Dorsolateral prefrontal cortex (tissue), 122 donors: ENCODE measurements at places on chromosomes 12 and 14.

GRCh38 chr14:95482627-95483308 is 33.7 kb downstream of the SYNE3 start:
- DNase-seq = no peak

- no peak for DNase-seq
Observed at GRCh38 chr12:91140026-91140931, 29.0 kb upstream of the LUM start.

- no peak for DNase-seq
Observed at GRCh38 chr12:124168016-124168786, 126.7 kb upstream of the RFLNA start.

DNA sequence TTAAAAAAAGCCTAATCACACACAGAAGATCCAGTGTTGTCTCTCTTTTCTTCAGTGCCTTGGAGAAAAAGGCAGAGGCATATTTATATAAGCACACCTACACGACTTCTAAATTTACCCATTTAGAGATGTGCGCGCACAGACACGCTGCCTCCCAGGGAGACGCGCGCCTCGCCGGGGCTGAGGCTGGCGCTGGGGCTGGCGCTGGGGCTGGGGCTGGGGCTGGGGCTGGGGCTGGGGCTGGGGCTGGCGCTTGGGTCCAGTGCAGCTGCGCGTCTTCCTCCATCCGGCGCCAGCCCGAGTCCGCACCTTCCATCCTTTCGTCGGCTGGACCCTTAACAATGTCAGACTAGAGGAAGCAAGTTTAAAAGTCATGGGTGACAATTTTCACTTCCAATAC is 118.4 kb upstream of the ARID2 start:
- DNase-seq = peak; percentile 47

GRCh38 chr14:34059037-34059924 is 108.4 kb upstream of the EGLN3 start:
- DNase-seq = no peak

DNA sequence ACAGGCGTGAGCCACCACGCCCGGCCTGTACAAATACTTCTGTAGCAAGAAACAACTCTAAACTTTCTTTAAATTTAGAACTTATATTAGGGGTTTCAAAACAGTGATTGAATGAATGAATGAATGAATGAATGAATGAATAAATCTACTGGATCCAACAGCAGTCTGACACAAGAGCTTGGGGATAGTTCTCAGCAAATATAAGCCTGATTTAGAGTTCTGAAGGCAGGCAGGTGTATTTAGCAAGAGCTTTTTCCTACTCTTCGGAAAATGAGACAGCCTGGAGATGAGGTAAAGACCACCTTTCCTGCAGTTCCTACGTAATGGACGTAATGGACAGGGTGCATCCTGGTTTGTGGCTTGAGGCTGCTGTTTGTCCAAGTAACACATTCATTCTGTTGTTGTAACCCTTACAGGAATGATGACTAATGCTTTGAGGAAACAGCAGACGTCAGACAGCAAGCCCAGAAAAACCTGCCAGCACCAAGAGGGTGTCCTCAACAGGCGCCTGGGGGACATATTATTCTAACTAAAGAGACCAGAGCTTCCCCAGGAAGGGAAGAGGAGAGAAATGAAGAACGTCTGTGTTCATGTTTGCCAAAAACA is 277.4 kb upstream of the SOX5 start:
- DNase-seq = peak; percentile 16

- no peak for DNase-seq
Observed at GRCh38 chr14:50823051-50823761, 7.8 kb downstream of the NIN start.

GRCh38 chr12:10142976-10143589 is 13.1 kb upstream of the CLEC7A start:
- DNase-seq = no peak

DNA sequence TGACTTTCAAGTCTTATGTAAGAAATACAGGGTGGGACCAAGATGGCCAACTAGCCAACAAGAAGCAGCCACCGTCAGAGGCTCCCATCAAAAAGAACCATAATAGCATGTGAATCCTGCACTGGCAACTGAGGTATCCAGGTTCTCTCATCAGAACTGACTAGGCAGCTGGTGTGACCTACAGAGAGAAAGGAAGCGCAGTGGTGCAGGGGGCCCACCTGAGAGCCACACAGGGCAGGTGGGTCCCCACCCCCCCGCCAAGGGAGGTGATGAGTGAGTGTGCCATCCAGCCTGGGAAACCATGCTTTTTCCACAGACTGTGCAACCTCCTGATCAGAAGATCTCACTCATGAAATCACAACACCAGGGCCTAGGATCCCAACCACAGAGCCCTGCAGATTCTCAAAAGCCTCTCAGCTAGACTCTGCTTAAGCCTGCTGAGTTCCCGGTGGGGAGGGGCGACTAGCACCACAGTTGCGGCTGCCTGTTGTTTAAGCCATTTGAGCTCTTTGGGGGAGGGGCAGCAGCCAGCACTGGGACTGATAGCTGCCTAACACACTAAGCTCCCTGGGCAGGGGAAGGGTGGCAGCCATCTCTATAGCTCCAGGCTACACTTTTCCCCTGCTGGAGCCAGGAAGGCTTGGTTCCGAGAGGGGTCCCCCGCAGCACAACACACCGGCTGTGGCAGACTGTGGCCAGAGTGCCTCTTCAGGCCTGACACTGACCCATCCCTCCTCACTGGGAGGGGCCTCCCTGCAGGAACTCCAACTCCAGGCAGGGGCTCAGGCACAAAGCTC is 75.3 kb downstream of the GARIN6 start:
- no peak for DNase-seq

DNA sequence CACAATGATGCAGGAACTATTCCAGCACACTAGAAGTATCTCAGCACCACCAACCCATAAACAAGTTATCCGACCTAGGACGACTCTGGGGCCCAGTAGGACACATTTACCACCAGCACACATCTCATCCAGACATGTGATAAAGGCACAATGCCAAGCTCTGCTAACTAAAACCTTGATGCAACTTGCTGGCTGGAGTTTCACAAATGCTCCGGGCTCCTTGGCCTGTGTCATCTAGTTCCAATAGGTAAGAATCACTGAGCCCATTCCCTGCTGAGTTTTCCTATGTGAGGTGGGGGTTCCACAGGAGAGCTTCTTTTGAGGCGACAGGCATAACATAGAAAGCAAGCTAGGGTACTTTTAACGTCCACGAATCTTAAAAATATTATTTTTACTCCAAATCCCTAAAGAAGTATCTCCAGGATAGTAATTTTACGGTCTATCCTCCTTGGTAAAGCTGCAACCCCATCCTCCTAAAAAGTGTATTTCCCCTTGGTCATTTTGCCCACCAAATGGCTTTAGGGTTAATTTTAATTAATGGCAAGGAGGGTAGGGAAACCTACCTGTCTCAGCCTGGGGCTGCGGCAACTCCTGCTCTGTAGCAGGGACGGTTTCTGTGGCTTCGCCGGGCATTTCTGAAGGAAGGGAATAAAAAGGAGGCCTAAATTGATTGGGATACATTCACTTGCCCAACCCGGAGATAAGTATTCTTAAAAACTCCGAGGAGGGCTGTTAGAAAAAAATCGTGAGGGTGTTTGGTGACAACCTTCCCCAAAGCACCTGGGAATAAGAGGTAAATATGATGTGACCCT is 1.0 kb downstream of the NACA start:
- DNase-seq = no peak

GRCh38 chr12:118319627-118320026 is 53.1 kb downstream of the TAOK3 start:
- no peak for DNase-seq

- no peak for DNase-seq
Observed at GRCh38 chr14:61643555-61643954, 51.8 kb upstream of the HIF1A start.

DNA sequence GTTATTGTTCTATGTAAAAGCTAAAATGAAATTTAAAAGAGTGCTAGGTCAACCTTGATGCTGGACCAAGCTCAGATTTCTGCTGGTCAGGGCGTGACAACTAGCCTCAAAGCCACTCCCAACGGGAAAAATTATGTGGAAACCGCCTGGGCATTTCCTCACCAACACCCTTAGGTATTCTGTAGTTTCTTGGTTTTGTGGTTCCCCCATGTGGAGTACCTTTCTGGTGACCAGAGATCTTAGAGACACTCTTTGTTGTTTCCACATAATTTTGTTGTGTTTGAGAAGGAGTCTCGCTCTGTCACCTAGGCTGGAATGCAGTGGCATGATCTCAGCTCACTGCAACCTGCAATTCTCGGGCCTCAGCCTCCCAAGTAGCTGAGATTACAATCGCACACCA is 119.9 kb downstream of the DENND5B start:
- DNase-seq = no peak

GRCh38 chr14:68631394-68632053 is 161.3 kb downstream of the ZFP36L1 start:
- no peak for DNase-seq

GRCh38 chr14:68039593-68039992 is 220.0 kb downstream of the RAD51B start:
- no peak for DNase-seq

- no peak for DNase-seq
Observed at GRCh38 chr14:42854061-42854460, 1247.4 kb downstream of the LRFN5 start.

- DNase-seq = no peak
Observed at GRCh38 chr12:53115891-53116648, 12.8 kb downstream of the SOAT2 start.

DNA sequence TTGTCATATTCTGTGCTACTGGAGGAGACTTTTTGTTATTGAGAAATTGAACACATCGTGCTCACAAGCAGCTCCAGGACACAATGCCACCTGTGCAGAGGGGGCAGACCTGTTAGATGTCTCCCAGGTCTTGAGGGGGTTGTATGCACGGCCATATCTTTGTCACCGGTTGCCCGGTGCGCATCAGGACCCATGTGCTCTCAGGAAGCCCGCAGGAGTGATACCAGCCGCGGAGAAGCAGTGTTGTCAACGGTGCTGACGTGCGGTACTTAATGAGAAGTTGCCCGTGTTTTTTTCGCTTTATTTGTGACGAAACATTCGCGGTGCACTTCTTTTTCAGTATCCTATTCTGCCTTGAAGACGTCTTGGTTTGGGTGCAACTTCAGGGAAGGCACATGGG is 128.2 kb upstream of the RTL1 start:
- peak; percentile 17 for DNase-seq

GRCh38 chr14:70773182-70773862 is 36.0 kb downstream of the MAP3K9 start:
- no peak for DNase-seq

- no peak for DNase-seq
Observed at GRCh38 chr12:114371733-114372132, 34.2 kb downstream of the TBX5 start.

GRCh38 chr12:102504871-102505270 is 24.5 kb upstream of the IGF1 start:
- DNase-seq = no peak

DNA sequence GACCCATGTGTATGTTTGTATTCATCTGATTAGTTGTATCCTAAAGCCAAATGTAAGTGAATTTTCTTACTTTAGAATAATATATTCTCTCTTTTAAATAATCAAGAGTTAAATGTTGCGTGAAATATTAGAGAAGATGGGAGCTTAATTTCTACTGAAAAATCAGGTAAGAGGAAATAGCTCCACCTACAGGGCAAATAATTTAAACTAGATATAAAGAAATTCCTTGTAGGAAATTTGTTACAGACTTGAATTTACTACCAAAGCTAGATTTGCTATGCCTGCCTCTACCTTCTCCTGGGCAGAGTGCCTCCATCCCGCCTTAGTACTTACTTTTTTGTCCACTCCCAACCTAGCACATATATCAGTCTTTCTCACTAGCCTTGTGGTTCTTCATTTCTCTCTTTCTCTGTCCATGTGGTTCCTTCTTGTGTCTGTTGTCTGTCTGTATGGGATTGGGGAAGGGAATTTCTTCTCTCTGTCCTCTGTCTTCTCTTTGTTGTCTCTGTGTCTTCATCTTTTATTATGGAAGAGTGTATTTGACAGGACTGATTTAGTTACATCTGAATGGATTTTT is 44.7 kb downstream of the PALS1 start:
- no peak for DNase-seq

- no peak for DNase-seq
Observed at GRCh38 chr14:50615056-50615455, 53.0 kb downstream of the SAV1 start.
